ENCODE measurements at places on chromosomes 2 and 18. TPM values are rescaled to one million over a fixed set of nuclear protein-coding genes. Genes with fewer than 3 reads are reported as not detected.

DNA sequence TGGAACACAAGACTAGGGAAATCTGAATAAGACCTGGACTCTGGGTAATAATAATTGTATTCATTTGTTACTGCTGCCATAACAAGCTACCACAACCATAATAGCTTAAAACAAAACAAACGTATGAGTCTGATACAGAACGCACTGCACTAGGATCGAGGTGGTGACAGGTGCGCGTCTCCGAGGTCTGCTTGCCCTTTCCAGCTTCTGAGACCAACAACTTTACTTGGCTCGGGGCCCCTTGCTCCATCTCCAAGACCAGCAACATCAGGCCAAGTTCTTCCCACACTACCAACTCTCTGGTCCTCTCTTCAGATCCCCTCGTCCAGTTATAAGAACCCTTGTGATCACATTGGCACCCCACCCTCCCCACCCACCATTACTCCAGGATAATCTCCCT is 42.8 kb downstream of the TBC1D8 start:
- DNase-seq: no peak

GRCh38 chr2:217774232-217774631 is 228.6 kb downstream of the TNS1 start:
- DNase-seq: no peak

- no peak for DNase-seq
These were observed 22.3 kb upstream of the TYMS start for GRCh38 chr18:635171-635570.

DNA sequence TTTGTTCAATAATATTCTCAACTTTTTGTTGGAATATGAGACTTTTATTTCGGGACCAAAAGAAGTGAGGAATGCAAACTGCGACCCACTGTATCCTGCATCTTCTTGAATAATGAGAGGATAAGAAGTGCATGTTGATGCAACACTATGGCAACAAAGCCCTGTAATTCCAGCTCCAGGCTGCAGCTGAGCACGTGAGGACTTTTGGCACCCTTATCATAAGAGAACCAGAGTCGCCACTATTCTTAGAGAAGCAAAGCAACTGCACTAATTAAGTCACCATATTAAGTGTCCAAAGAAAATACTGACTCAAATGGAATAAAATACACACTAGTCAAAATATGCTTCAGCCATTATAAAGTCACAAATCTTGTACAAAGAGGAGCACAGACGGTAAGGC is 65.8 kb downstream of the FAM210A start:
- no peak for DNase-seq

DNA sequence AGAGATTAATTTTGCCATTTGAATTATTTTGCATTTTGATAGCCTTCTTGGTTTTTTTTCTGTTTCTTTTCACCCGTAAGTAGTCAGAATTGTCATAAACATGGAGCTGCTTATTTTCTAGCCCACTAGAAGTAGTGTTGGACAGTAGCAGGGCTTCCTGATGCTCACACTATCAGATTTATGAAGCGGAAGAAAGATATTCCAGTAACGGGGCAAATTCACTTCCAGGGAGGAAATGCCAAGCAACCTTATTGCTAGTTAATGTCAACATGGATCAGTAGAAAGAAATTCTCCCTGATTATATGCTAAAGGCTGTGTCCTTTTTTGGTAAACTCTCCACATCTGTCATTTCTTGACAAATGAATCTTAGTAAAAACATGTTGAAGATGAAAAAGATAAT is 19.2 kb upstream of the ADAM23 start:
- DNase-seq: no peak

- DNase-seq: no peak
These were observed 104.2 kb downstream of the ASAP2 start for GRCh38 chr2:9310798-9311197.

- DNase-seq: no peak
These were observed 72.4 kb downstream of the SLC16A14 start for GRCh38 chr2:229996320-229996719.

REG3A gene
- not detected for total RNA-seq

FAM237A gene
- total RNA-seq: not detected

SFT2D3 gene
- total RNA-seq: 5.5 TPM

Data from natural killer cell (primary cell).